ENCODE measurements at places on chromosomes 2 and 18.

- peak; percentile 94 for DNase-seq
Observed at GRCh38 chr2:85678794-85679672, 11.0 kb upstream of the SFTPB start.

DNA sequence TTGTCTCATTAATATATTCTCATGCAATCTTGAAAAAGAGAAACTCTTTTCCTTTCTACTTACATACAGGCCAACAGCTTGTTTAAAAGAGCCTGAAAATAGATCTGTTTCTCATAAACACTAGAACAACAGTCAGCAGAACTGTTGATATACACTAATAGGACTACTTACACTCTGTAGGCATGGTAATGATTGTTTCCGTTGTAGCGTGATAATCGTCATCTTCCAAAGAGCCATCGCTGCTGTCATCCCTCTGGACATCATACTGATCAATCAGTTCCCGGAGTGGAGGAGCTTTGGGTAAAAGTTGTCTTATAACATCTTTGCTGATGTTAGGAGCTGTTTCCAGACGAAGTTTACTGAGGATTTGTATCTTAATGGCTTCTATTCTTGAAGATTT lies 476 bp downstream of the MSTN start:
- no peak for DNase-seq

- DNase-seq = no peak
Observed at GRCh38 chr18:46226461-46226860, 122.3 kb downstream of the HAUS1 start.

DNA sequence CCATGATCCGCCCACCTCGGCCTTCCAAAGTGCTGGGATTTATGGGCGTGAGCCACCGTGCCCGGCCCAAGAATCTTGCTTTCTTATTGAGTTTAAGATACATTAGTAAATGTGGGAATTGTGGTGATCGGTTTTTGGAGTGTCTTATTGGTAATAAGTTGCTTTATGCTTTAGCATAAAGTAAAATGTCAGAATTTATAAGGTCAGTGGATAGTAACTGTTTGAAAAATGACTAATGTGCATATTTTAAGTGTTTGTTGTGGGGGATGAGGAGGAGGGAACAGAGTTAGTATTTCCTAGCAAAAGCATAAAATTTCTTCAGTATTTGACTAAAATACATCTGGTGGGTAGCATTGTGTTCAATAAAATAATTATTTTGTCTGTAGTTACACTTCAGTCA lies 77.4 kb downstream of the SLC39A10 start:
- no peak for DNase-seq

DNA sequence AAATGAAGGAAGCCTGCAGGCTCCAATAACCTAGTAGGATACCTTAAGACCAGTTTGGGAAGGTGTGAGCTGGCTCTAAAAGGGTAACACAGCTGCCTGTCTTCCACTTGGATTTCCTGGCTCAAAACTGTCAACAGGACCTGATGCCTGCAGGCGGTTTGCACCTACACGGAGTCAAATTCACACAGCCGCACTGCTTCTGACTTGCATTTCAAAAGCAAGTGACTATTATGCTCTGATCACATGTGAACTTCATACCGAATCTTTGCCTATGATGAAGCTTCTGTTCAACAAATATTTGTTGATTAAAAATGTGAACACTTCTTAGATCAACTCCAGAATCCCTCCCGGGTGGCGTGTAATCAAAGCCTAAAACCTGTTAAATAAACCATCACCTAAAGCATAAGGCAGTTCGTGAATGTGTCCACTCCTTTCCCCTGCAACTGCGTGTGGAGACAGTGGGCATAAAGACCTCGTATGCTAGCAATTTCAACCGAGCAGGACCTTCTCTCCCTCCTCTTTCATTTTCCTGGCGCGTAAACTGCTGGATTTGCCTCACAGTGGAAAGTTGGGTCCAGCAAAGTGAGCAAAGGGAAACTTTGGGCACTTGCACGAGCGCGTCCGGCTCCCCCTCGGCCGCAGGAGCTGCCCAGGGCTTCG lies 784 bp downstream of the CRACDL start:
- no peak for DNase-seq

DNA sequence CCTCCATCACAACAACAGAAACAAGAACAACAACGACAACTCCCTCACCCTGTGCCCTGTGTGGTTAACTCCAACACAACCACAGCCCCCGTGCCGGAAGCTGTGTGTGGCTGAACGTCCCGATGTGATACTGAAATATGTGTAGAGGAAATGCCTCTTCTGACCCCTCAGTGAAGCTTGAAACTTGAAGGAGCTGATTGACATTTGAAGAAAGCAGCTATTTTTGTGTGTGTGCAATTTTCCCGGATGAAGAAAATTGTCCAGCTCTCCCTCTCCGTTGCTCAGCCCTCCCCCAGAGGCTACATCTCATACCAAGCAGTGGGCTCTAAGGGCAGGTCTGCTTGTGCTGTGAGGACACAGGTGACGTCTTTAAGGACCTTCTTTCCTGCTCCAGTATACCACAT lies 173.8 kb downstream of the ICOS start:
- DNase-seq = no peak

- DNase-seq = no peak
Observed at GRCh38 chr2:169676357-169676756, 17.8 kb downstream of the CFAP210 start.

GRCh38 chr2:113720167-113720566 lies 36.3 kb downstream of the SLC35F5 start:
- DNase-seq = peak; percentile 23

- DNase-seq = no peak
Observed at GRCh38 chr2:80525152-80525551, 220.6 kb upstream of the LRRTM1 start.

GRCh38 chr2:129827311-129828090 lies 152.0 kb upstream of the RAB6C start:
- no peak for DNase-seq

GRCh38 chr2:215479536-215480240 lies 43.8 kb upstream of the FN1 start:
- DNase-seq = no peak

Measured in D341Med (cell line).